ENCODE measurements at places on chromosomes 1 and 21.

DNA sequence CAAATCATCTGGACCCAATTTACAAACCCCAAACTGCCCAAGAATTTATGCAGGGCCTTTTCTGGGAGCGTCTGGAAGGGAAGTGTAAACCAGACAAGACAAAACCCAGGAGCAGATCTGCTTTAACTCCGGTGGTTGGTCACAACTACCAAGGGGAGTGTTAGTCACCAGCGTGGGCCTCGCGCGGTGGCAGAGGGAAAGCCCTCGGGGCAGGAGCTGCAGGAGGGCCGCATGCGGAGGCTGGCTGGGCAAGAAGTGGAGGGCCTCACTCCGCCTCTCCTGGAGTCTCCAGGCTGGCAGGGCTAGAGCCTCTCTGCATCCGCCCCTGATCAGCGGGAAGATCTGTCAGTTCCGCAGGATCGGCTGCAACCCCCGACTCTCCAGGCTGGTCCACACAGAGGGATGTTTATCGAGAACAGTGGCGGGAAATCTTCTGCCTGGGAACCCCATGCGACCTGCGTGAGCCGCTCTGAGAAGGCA lies 2.0 kb downstream of the COL24A1 start:
- peak; percentile 93 for DNase-seq

GRCh38 chr1:65232461-65232990 lies 76.8 kb upstream of the DNAJC6 start:
- peak; percentile 18 for DNase-seq

DNA sequence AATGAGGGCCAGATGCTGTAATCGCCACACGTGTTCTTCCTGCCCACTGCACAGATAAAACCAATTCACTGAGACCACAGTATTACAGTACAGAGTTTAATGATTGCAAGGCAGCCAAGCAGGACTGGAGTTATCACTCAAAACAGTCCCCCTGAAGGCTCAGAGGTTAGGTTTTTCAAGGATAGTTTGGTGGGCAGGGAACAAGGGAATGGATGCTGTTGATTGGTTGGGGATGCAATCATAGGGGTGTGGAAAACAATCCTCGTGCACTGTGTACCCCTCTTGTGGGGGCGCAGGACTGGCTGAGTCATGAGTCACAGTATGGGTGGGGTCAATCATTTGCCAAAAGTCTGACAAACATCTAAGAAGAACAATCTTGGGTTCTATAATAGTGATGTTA lies 12.4 kb upstream of the USP1 start:
- no peak for DNase-seq

DNA sequence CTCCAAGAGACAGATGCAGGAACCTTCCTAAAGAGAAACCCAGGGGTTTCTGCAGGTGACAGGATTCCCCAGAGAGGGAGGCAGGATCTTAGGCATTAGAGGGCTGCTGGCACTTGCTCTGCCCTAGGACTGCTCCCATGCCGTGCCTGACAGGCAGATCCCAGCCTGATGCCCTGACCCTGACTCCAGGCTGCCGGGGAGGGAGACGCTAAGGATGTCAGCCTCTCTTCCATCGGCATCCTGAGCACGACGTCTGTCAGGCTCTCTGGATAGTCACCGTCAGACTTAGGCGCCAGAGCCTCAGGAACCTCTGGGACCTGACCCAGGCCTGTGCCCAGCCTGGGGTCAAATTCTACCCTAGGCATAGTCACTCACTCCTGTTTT lies 157.1 kb downstream of the NPHP4 start:
- no peak for DNase-seq

- DNase-seq: peak; percentile 59
Observed at GRCh38 chr1:66231217-66231616, 302.7 kb upstream of the SGIP1 start.

- no peak for DNase-seq
Observed at GRCh38 chr1:208631092-208631491, 386.9 kb upstream of the PLXNA2 start.

DNA sequence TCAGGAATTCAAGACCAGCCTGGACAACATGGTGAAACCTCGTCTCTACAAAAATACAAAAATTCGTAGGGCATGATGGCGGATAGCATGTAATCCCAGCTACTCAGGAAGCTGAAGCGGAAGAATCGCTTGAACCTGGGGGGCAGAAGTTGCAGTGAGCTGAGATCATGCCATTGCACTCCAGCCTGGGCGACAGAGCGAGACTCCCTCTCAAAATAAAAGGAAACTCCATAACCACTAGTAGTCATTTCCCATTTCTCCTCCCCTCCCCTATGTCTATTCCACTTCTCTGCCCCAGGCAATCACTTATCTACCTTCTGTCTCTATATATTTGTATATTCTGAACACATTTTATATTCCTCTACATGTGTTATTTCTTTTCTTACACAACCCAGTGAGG lies 4.0 kb upstream of the CEP350 start:
- no peak for DNase-seq

DNA sequence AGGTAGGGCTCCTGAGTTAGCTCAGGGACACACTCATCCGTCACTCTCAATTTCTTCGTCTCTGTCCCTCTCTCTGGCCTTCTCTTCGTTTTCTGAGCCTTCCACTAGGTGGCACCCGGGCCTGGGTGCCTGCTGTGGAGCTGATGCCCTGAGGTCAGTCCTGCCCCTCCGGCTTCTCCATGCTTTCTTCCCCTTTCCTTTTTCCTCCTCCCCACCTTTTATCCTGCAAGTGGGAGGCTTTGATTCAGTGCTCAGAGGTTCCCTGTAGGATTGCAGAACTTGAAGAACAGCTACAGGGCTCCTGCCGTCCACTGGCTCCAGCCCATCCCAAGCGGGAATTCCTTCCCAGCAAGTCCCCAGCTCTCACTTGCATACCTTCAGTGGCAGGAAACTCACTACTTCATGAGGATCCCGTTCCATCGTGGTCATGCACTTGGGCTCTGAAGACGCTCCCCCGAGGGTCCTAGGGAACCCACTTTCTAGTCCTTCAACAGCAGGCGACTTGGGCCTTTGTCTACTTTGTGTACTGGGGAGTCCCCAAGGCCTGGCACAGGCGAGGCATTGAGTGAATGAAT lies 45.6 kb downstream of the SRRM1 start:
- peak; percentile 65 for DNase-seq

DNA sequence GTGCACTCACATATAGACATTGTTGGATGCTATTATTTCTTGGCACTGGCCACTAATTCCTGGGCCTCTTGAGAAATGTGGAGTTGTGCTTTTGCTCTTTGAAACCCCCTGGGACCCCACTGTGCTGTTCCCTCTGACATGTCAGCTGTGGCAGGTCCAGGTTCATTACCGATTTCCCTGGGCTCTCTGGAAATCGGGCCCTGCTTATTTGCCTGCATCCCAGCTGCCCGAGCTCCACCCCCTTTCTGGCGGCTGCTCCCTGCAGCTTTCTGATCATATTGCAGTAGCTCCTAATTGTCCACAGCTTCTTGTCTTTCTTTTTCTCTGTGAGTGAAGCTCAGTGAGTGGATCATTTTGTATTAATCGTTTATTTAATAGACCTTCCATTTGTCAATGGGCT lies 183.7 kb upstream of the FAM78B start:
- no peak for DNase-seq

GRCh38 chr1:65769636-65770035 lies 23.1 kb upstream of the PDE4B start:
- peak; percentile 90 for DNase-seq

- peak; percentile 73 for DNase-seq
Observed at GRCh38 chr1:39255222-39255621, 50.7 kb downstream of the MACF1 start.

DNA sequence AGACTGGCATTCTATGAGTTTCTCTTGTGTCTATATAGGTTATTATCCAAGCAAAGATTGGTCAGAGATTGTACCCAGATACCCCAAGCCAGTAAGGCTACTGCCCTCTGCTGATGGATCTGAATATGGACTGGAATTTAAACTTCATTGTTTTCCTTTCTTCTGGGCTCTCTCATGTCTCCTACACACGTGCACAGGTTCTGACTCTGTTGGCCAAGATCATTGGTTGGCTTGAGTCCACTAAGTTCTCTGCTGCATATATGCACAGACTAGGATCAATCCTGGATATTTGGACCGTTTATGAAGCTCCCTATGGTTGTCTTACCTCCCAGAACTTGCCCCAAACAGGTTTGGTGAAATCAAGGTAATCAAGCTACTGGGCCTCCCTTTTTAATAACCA lies 69.7 kb downstream of the CC2D1B start:
- peak; percentile 62 for DNase-seq

GRCh38 chr1:178119628-178120027 lies 25.7 kb downstream of the RASAL2 start:
- DNase-seq: no peak

DNA sequence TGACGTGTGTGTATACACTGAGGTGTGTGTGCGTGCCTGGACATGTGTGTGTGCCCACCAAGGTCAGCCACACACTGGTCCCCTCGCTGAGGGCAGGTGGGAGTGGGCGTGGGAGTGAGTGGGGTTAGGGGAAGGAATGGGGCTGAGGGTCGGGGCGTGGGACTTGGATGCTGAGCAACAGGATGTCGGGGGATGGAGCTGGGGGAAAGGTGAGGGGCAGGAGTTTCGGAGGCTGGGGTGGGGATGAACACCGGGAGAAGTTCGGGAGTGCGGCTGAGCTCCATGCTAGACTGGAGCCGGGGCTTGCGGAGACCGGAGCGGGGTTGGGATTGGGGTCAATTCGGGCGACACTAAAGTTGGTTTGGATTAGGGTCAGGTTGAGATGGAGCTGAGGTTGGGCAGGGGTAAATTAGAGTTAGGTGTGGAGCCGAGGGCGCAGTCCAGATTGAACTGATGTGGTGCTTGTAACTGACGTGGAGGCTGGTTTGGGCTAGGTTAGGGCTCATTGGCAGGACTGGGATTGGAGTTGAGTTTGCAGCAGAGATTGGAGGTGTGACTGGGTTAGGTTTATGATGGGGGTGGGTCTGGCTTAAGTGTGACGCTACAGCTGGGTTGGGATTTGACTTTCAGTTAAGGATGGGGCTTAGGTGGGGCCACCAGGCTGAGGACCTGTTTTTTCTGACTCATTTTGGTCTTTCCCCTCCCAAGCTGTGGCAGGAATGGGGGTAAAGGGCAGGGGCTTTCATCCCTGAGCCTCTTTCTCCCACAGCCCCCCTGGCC lies 3.3 kb upstream of the GUCA2A start:
- no peak for DNase-seq

GRCh38 chr1:17826165-17826488 lies 71.0 kb downstream of the ACTL8 start:
- DNase-seq: peak; percentile 10

DNA sequence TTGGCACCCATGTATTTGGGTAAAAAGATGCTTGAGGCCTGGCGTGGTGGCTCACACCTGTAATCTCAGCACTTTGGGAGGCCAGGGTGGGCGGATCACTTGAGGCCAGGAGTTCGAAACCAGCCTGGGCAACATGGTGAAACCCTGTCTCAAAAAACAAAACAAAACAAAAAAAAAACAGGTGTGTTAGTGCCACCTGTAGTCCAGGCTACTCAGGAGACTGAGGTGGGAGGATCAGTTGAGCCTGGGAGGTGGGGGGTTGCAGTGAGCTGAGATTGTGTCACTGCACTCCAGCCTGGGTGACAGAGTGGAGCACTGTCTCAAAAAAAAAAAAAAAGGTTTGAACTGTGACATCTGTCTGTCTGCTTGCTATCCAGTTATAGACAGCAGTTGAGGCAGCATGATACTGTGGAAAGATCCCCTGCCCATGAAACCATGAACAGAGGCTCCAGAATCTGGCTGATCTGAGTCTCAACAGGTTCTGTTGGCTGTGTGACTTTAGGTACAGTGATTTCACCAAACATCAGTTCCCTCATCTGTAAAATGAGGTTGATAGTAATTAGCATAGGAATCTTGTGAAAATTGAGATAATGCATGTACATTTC lies 5.7 kb downstream of the DYRK1A start:
- no peak for DNase-seq

GRCh38 chr1:172670791-172671190 lies 11.9 kb downstream of the FASLG start:
- DNase-seq: no peak

- no peak for DNase-seq
Observed at GRCh38 chr1:11951901-11952300, 17.4 kb downstream of the PLOD1 start.

GRCh38 chr1:225042263-225042662 lies 112.8 kb downstream of the DNAH14 start:
- no peak for DNase-seq

DNA sequence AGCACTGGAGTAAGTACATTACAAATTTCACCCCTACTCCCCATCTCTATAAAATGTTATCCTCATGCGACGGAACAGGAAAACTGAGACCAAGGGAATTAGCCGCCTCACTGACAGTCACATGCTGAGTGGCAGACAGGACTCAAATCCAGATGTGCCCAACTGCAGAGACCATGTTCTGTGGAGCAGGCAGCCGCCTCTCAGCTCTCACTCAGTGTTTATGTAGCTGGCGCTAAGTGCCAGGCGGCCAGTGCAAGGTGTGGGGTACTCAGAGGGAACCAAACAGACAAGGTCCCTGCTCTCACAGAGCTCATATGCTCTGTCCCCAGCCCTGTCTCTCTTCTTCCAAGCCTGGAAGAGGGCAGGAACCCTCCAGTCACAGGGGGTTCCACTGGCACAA lies 5.1 kb downstream of the CAPZB start:
- no peak for DNase-seq

Measured in fibroblast of skin of right quadriceps (primary cell).